ENCODE measurements at places on chromosomes 1 and 21.

DNA sequence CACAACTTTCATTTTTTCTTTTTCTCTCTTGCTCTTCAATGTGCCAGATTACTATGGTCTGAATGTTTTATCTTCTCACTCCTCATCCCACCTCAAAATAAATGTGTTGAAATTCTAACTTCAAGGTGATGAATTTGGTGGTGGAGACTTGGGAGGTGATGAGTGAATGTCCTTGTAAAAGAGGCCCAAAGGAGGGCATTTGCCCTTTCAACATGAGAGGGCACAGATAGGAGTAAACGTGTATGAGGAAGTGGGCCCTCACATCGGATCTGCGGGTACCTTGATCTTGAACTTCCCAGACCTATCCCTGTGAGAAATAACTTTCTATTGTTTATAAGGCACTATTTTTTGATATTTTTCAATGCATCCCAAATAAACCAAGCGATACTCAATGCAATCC lies 412.3 kb upstream of the ADGRL2 start:
- DNase-seq: no peak

- DNase-seq: no peak
Measured at GRCh38 chr1:244104309-244105060, 53.4 kb downstream of the ZBTB18 start.

GRCh38 chr1:212459656-212460055 lies 26.9 kb downstream of the NENF start:
- no peak for DNase-seq

DNA sequence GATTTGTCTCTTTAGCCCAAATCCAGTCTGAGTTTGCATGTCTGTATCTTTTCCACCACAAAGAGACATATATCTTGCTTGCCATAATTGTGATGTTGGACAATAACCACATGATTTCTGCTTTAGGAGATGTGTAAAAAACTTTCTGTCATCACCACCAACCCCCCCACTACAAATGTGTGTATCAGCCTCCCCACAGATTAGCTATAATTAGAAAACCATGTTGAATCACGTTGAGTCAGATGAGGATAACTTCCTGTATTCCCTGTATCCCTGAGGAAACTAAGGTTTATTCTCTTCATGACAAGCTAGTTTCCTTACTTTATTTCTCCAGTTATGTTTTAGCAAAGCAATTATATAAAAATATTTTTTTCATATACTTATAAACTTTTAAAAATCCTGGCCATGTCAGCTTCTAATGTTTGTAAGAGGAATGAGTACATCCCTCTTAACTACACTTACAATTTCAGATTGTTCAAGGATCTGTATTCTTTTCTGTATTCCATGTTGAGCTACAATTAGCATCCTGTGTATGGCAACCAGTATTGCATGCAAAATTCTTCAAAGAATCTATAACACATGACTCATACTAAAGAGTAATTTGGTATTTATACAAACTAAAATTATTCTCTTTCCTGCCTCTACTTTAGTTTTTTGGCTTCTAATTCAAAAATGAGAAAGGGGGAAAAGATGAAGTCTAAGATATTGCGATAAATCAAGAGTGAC lies 143.0 kb downstream of the FMN2 start:
- no peak for DNase-seq

DNA sequence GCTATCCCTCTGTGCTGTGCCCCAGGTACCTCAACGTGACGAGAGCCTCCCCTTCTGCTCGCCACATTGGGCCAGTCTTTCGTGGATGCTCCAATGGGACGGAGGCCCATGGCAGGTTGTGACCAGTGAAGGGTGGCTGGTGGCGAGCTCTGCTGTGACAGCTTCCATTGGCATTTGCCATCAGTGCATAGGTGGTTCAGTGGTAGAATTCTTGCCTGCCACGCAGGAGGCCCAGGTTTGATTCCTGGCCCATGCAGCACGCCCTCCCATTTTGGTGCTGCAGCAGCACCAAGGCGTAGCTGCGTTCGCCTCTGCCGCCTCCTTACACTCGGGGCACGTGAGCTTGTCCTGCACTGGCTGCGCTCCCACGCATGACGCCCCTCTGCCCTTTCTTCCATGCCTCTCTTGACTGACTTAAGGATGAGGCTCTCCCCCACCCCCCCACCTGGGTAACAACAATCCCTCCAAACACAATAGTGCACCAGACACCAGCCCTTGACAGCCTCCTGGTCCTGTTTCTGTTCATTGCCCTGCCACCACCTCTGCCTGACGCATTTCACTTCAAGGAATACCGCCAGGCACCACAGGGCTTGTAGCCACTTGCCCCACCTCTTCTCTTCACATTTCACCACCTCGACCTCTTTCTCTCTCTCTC lies 24.7 kb upstream of the FCGR2A start:
- DNase-seq: no peak

DNA sequence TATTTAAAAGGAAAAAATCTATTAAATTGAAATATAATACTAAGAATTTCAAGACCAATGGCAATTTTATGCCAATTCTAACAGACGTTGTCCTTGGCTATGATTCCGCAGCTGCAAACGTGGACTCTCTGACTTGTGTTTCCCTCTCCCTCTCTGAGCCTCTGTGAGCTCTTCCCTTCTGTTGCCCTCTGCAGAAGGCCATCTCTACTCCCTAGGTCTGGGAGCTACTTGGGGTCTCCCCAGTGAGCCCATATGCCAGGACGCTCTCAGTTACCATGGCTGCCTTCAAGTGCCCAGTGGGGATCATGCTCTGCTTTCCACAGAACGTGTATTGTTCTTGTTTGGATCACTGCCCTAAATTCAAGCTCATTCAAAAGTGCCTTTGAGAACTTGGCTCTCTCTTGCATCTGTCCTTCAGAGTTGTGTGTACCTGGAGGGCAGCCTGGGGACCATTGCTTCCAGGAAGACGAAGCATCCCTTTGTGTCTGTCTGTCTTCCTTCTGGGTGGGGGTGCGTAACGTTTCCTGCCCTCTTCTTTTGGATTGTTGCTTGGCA lies 97.5 kb upstream of the TSPAN2 start:
- DNase-seq: no peak

- DNase-seq: no peak
Measured at GRCh38 chr1:175150596-175151319, 41.8 kb downstream of the KIAA0040 start.

- no peak for DNase-seq
Measured at GRCh38 chr1:199422206-199422605, 605.3 kb upstream of the NR5A2 start.

DNA sequence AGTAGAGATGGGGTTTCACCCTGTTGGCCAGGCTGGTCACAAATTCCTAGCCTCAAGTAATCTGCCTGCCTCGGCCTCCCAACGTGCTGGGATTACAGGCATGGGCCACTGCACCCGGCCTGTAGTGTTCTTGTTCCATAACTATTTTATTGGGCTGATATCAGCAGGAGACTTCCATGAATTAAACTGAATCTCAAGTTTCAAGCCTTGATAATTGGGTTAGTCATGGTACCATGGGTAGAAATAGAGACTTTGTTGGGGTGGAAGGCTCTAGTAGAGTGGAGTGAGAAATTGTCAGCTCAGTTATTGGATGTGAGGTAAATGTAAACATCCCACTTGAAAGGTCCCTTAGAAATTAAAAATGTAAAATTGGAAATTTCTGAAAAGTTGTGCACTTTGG lies 419.1 kb downstream of the ADGRL2 start:
- no peak for DNase-seq

GRCh38 chr1:77542813-77543420 lies 139.5 kb downstream of the ZZZ3 start:
- no peak for DNase-seq

DNA sequence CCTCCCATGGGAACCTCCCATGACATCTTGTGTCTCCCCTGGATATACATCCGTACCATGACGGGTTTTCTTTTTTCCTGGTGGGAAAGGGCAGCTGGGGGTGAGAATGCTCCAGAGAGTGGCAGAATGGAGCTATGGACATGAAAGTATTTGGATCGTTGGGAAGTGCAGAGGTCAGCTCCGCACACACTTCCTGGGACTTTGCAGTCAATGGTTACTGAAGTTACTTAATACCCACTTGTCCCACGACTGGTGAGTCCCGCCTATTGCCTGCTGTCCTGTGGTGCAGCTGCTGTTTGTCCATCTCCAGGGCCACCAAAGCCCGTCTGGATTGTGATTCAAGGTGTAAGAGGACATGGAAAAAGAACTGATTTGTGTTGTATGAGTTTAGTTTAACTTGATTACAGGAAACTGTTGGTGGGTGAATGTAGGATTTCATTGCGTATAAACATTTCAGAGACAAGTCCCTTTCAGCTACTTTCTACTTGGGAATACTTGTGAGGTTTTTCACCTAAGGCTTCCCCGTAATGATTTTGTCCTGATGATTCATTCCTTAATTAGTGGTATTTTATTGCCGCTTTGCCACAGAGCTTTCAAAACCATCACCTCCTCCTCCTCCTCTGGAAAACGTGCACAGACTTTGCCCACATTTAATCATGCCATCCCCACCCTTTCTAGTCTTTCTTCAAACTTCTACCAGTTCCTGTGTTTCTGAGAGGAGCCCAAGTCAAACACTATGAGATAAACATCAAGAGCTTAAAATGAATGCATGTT lies 308.8 kb downstream of the KIF26B start:
- DNase-seq: no peak

DNA sequence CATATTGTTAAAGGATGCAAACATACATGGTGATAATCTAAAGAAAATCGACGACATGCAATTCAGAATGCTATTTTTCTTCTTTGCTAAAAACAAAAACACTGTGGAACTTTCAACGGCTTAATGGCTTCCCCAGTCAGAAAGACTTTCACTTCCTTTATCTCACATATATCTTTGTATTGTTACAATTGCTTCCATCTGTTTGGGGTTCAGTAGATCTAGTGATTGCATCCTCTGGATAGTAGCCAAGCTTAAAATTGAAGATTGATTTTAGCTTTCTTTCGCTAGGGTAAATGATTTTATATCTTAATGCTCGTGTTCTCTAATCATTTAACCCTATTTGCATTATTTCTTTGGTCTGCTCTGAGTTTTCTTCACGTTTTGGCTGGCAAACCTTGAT lies 31.8 kb upstream of the ADAMTS1 start:
- DNase-seq: no peak

DNA sequence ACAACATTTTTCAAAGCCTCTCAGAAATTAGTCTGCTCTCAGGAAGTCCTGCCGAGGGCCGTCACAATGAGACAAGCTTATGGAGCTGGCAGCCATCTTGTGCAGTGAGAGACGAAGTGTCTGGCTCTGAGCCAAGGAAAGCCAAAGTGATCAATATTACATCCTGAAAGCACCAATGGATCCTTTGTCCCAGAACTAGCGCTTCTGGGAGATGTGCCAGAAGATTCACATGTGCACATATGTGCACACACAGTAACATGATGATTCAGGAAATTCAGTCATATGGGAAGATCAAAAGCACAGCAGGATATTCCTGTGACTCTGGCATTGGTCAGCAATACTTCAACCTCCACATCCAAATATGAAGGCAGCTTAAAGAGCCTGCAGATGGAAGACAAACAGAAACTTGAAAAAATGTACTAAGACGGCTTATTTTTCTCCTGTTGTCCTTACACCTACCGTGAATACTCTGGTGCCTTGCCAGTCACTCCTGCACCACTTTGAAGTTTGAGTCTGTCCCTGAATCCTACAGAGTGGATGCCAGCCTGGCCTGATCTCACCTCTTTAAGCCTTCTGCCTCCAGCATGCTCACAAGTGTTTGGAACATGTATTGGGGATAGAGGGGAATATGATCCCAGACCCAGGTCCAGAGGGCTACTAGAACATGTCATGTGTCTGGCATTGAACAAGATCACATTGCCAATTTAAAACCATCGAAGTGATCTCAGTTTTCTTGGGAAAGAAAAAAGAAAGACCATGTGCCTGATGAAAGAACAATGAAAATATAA lies 44.5 kb upstream of the PRRX1 start:
- no peak for DNase-seq

- no peak for DNase-seq
Measured at GRCh38 chr1:110305900-110306420, 33.2 kb upstream of the RBM15 start.

GRCh38 chr1:81670286-81670685 lies 130.4 kb upstream of the ADGRL2 start:
- no peak for DNase-seq

- DNase-seq: no peak
Measured at GRCh38 chr1:27650171-27650538, 15.2 kb upstream of the FGR start.

GRCh38 chr1:18817795-18818435 lies 41.5 kb downstream of the TAS1R2 start:
- no peak for DNase-seq

DNA sequence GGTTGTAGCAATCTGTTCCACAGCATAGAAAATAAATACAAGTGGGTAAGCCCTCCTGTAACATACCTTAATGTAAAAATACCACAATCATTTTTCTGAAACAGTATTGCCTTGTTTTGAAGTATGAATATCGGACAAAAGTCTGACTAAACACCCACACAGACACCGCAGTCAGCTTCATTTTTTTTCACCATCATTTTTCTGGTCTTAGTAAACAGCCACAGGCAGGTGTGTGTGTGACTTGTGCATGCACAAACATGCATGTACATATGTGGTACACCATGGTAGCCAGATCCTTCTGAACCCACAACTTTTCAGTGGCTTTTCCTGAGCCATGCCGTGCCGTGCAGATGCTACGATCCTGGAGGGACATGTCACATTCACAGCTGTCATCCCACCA lies 261.7 kb downstream of the PCP4 start:
- no peak for DNase-seq

GRCh38 chr1:53142226-53142853 lies at the start of gene SLC1A7:
Gene SLC1A7 (minus strand): TSS chr1:53142638. CDS start chr1:53142449, 189 bp downstream.
- no peak for DNase-seq

GRCh38 chr1:8113262-8114220 lies 87.4 kb upstream of the ERRFI1 start:
- DNase-seq: no peak

GRCh38 chr1:10105484-10105883 lies 72.7 kb downstream of the UBE4B start:
- DNase-seq: no peak

- no peak for DNase-seq
Measured at GRCh38 chr1:93578911-93579825, 102.5 kb downstream of the BCAR3 start.

- no peak for DNase-seq
Measured at GRCh38 chr1:245397771-245398170, 243.0 kb downstream of the KIF26B start.

- peak; percentile 39 for DNase-seq
Measured at GRCh38 chr1:181166377-181167196, 78.1 kb downstream of the IER5 start.

GRCh38 chr1:29555043-29555620 lies 318.8 kb downstream of the PTPRU start:
- no peak for DNase-seq

GRCh38 chr1:200035397-200035955 lies 8.0 kb downstream of the NR5A2 start:
- DNase-seq: no peak

GRCh38 chr1:61432616-61433388 lies 292.1 kb downstream of the TM2D1 start:
- no peak for DNase-seq

GRCh38 chr21:45615145-45615711 lies 28.3 kb upstream of the PCBP3 start:
- DNase-seq: peak; percentile 90

- no peak for DNase-seq
Measured at GRCh38 chr1:36988321-36988720, 46.0 kb downstream of the GRIK3 start.

Data from T-helper 22 cell (primary cell).